ENCODE measurements at places on chromosomes 5 and 9. TPM values are rescaled to one million over a fixed set of nuclear protein-coding genes. Genes with fewer than 3 reads are reported as not detected.
A peak's percentile ranks its signal among the peaks of the same experiment; 100 is the strongest.

GRCh38 chr5:125196481-125197111, 450.2 kb upstream of the ZNF608 start:
- DNase-seq, result no peak

GRCh38 chr9:120944434-120944843, 17.8 kb upstream of the TRAF1 start:
- DNase-seq, result no peak

DNA sequence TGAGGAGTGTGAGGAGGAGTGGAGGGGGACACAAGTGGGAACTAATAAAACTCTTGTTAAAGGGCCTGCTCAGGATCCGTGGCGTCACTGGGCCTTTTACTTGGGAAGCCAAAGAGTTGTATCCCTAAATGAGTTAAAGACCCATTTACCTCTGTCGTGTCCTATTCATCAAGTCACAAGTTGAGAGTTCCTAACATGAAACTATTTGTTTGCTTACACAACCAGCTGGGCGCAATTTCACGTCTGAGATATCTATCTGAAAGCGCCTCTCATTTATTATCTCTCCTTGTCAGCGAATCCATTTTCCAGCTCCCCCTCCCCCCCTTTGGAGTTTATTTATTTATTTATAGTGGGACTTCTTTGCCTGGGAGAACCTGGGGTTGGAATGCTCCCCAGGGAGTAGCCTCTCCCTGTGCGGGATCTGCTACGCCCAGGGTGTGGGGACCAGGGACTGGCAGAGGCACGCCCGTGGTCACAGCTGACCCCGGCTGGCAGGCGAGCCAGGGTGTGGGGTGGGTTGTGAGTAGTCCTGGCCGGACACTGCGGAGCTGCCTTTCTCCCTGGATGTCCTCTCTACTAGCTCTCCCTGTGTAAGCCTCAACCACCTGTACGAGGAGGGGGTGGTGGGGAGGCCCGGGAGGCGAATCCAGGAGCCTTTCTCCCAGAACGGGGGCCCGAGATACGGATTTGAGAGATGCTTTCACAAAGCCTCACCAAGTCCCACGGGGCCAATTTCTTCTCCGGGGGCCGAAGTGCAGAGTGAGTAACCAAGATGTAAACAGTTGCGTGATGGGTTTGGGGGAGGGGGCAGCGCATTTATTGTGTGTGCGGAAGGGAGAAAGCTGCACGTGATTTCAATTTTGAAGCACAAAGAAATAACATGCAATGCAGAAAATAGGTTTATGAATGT, 15.3 kb downstream of the NR2F1 start:
- no peak for DNase-seq

DNA sequence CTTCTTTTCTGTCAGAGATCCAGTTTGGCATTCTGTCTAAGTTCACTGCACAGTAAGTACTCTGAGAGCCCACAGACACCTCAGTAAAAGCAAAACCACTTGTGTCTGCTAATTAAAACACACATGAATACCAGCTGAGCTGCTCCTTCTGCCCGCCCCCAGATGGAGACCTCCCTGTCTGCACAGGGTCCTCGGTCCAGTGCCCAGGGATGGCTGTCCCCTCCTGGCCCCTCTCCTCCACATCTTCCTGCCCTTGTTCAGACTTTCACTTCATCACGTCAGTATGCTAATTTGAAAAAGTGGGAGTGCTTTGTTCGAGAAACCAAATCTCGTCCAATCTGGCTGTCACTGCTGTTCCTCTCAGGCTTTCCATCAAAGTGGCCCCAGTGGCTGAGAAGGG, 43.5 kb downstream of the LIX1 start:
- no peak for DNase-seq

DNA sequence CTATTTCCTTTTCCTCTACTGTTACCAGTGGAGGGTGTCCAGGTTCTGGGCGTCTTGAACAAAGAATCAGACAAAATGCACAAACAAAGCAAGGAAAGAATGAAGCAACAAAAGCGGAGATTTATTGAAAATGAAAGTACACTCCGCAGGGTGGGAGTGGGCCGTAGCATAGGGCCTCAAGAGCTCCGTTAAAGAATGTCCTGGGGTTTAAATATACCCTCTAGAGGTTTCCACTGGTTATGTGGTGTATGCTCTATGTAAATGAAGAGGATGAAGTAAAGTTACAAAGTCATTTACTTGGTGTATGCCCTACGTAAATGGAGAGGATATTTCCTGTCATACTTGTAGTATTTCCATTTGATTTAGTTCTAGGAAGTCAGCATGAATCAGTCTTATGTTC, 113.5 kb upstream of the MRPS30 start:
- no peak for DNase-seq

- DNase-seq, result no peak
These were observed 282.6 kb downstream of the IRX1 start for GRCh38 chr5:3878267-3878666.

DNA sequence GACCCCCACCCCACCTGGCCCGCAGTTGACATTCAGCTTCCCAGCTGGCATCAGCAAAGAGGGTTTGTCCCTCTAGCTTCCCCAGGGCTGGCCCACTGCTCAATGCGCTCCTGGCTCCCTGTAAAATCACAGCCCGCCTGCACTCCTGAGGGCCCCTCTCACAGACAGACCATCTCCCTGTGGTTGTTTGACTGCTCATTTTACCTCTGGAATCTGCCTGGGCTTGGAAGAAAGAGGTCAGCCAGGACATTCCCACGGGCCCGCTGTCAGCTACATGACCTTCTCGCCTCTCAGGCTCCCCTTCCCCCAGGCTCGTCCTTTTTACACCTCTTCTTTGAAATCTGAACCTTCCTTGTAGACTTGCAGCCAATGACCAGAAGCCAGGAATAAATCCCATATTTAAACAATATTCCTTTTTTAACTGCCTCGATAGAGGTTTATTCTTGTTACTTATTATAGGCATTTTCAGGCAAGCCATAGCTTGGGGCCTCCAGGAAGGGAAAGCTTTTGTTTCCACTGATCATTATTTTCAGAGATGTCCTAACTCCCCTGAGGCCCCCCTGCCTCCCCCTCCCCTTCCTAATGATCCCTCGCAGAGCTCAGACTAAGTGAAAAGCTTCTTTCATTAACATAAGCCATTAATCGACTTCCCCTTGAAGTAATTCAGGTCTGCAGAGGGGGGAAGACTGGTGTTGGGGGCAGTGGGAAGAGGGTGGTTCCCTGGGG, 76.3 kb upstream of the IQGAP2 start:
- no peak for DNase-seq

- no peak for DNase-seq
These were observed 10.6 kb upstream of the PRLR start for GRCh38 chr5:35240892-35241291.

- peak; percentile 79 for DNase-seq
These were observed 19.4 kb downstream of the ABO start for GRCh38 chr9:133255371-133256135.

Gene LHX3
- not detected for total RNA-seq

Gene HMMR
- total RNA-seq, result 4.3 TPM

Gene CEL
- total RNA-seq, result 31.2 TPM

Gene CCDC183
- total RNA-seq, result 1.9 TPM

Gene WDR31
- total RNA-seq, result 1.3 TPM

Gene CMYA5
- total RNA-seq, result 5.7 TPM

All from lower leg skin (tissue), 4 donors.